ENCODE measurements at places on chromosomes 2 and 18. TPM values are rescaled to one million over a fixed set of nuclear protein-coding genes. Genes with fewer than 3 reads are reported as not detected.

- no peaks in the 10 kb centered on the region for H3K36me3 ChIP-seq
- H3K4me1 ChIP-seq = no peaks in the 10 kb centered on the region
- H3K27me3 ChIP-seq = no peaks in the 10 kb centered on the region
- H3K4me3 ChIP-seq = no peak overlapping the region
- H3K27ac ChIP-seq = no peak overlapping the region
Observed at GRCh38 chr2:120323214-120323613, 22.7 kb upstream of the INHBB start.

GRCh38 chr2:242030858-242031257 is 161.3 kb downstream of the RTP5 start:
- no peaks in the 10 kb centered on the region for H3K36me3 ChIP-seq
- H3K27me3 ChIP-seq = no peaks in the 10 kb centered on the region
- no peak overlapping the region for H3K4me3 ChIP-seq
- DNase-seq = no peak
- H3K27ac ChIP-seq = no peak overlapping the region

- peaks cover 22% of the 10 kb centered on the region for H3K4me1 ChIP-seq
- no peak for DNase-seq
- H3K4me3 ChIP-seq = no peak overlapping the region
- H3K36me3 ChIP-seq = no peaks in the 10 kb centered on the region
- H3K27ac ChIP-seq = no peak overlapping the region
- no peaks in the 10 kb centered on the region for H3K27me3 ChIP-seq
Observed at GRCh38 chr2:165436559-165436958, 32.9 kb upstream of the CSRNP3 start.

GRCh38 chr2:191859681-191860080 is 12.8 kb upstream of the CAVIN2 start:
- no peak overlapping the region for H3K4me3 ChIP-seq
- no peaks in the 10 kb centered on the region for H3K36me3 ChIP-seq
- H3K4me1 ChIP-seq = peaks cover under 1% of the 10 kb centered on the region
- no peak overlapping the region for H3K27ac ChIP-seq
- DNase-seq = no peak

NOSTRIN gene
- 0.42 TPM for total RNA-seq

RAD51AP2 gene
- not detected for total RNA-seq

All from endodermal cell (in vitro differentiated cells).